NCI-H2029 (cell line): ENCODE measurements at places on chromosomes 7 and 10.

- DNase-seq: no peak
These were observed 142.9 kb upstream of the ITGB1 start for GRCh38 chr10:33100781-33101391.

DNA sequence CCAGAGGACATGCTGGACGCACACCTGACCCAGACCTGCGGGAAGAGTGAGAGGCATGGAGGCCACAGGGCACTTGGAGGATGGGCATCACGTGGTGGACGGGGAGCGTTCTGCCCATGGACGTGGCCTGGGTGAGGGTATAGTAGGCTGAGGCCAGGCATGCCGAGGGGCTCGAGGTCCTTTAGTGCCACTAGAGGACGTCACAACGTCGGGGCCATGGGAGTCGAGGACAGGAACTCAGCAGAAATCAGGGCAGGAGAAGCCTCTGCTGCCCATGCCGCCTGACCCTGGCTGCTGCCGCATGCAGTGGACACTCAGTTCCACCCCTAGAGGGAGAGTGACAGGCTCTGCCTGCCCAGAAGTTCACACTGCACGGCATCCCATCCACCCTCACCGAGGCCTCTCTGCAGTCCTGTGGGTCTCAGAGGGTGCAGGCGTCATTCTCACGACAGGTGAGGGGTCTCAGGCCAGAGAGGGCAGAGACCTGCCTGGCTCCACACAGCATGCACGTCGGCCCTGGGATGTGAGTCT, 198.7 kb downstream of the ADARB2 start:
- no peak for DNase-seq

GRCh38 chr7:21947946-21948345, 2.2 kb upstream of the CDCA7L start:
- no peak for DNase-seq

DNA sequence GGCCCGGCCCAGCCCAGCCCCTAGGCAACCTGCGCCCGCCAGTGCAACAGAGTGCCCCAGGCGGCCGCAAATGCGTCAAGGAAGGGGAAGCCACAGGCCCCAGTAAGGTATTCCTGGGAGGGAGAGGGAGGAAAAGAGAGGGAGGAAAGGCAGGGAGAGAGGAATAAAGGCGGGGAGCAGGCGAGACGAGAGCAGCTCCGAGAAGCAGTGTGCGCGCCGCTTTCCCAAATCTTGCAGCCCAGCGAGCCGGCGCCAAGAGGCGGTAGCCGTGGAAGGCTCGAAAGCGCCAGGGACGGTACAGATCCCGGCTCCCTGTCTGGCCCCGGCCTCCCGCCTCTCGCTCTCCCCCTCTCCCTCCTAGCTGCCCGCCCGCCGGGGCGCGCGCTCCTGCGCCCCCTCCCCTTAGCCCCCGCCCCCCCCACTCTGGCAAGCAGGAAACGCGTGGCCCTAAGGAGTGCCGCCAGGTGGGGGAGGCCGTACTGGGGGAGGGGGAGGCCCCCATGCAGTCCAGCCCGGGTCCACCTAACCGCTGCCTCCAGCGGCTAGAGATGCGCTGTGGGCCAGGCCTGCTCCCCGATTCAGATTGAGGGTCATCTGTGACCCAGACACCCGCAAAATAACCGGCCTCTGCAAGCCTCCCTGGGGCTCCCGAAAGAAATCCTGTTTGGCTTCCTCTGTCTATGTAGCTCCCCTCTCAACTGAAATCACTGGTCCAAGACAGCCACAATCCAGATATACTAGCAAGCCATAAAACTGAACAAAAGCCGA, 4.3 kb downstream of the HOXA10 start:
- DNase-seq: no peak

DNA sequence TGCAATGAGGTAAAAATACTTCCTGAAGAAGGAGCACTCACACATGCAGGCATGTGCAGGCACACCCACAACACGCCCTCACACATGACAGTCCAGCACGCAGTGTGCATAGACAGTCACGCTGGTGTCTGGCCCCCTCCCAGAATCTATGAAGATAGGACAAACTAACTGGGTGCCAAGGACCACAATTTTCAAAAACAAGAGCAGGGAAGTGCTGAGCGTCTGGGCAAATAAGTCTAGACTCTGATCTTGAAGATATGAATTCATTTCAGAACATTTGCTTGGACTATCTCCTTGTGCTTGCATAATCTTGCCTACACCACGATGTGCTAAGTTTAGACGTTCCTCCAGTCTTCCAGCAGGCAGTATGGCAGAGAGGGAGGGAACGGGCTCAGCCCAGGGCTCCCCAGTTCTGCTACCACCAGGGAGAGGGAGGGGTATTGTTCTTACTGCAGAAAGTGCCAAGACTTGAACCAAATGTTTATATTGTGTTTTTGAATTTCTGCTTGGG, 276.5 kb upstream of the KLF6 start:
- no peak for DNase-seq

- DNase-seq: no peak
These were observed 140.7 kb downstream of the RTKN2 start for GRCh38 chr10:62127975-62128374.

DNA sequence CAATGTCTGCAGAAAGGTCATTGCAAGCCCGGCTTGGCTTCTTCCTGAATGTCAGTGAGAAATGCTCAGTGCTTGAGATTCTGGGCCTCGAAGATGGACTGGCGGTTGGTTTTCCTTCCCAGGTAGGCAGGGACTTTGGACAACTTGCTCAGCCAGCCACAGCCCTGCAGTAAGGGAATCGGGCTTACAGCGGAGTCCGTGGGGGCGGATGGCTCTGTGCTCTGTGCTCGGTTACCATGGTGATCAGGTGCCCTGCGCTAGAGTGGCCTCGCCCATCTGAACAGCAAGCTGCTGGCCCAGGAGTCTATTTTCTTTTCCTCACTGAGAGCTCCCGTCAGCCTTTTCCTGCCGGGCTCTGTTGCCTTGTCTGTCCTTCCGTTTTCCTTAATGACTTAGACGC, 77.8 kb upstream of the SH2B2 start:
- DNase-seq: no peak

DNA sequence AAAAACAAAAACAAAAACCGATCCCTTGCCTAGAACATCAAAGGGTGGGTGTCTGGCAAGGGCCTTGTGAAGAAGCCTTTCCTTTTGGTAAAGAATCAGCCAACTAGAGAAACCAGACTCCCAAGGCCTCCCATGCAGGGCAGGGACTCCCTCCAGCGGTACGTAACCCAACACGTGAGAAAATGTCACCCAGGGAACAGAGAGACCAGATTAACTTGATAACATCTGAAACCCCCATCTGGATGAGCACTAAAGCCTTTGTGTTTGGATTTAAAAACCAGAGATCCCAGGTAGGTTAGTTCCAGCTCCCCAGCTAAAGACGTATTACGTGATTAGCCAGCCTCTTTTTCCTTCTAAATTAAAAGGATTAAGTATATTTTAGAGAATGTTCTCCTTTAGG, 3.0 kb upstream of the HABP2 start:
- no peak for DNase-seq

DNA sequence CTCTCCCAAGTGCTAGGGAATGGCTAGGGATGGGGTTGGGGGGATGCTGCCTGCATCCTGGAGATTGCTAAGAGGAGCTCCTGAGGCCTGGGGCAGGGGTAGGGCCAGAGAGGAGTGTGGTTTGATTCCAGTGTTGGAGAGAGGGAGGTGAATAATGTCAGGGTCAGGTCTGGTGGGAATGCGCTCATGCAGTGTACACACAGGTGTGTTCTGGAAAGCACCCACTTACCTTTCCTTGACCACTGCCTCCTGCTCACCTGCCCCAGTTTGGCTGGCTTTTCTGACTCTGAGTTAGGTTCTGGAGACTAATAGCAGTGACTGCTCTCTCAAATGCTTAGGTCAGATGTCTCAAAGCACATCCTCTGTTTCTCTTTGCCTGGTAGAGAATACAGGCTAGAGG, 135.4 kb upstream of the BMPER start:
- no peak for DNase-seq

DNA sequence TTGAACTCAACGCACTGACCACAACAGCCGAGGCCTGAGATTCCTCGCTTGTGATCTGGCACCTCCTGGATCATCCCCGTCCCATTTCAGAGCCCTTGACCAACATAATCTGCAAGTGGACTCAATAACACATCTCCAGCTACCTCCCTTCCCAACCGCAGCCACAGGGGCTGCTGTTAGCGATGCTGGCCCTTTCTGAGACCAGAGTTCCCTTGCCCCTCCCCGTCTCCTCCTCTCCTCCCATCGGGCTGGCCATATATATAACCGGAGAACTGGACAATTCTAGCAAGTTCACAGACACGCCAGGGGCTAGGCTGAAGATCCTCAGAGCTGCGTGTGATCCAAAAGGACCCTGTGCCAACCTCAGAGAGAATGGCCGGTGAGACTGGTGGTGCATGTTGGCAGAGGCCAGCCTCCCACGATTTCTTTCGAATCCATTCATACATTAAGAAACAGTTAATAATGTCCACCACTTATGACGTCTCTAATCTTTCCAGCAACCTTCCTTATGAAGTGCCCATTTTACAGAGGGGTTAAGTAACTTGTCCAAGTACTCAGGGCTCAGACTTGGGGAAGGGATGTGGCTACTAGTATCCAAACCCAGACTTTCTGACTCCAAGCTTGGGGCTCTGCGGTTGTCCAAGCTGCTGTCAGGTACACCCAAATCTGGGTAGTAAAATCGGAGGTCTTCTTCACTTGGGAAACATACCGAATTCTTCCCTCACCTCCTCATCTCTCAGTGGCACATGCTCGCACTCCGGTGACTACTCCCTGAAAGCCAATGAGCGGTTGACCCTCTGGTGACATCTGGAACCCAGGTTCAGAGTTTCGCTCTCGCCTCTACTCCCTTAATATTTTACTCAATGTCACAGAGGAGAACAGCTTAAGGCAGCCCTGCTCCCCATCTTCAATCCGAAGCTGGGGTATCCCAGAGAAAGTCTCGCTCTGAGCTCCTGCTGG, 11.2 kb upstream of the FEZF1 start:
- DNase-seq: no peak

DNA sequence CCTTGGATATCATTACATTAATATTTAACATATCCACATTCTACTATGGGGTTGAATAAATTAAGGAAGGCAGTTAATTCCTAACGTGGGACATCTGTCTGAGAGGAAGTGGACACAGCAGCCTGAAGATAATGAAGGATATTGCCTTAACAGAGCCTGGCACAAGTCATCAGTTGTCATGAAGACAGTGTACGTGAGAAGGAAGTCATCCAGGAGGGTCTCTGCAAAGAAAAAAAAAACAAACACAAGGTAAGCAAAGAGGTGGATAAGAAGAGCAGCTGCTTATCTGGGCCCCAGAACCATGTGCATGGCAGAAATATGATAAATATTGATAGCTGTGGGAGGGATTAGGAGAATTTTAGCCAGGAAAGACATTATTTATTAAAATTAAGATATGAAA, 190.0 kb downstream of the RAPGEF5 start:
- DNase-seq: no peak

GRCh38 chr7:108248418-108248817, 118.3 kb upstream of the LAMB4 start:
- DNase-seq: no peak

DNA sequence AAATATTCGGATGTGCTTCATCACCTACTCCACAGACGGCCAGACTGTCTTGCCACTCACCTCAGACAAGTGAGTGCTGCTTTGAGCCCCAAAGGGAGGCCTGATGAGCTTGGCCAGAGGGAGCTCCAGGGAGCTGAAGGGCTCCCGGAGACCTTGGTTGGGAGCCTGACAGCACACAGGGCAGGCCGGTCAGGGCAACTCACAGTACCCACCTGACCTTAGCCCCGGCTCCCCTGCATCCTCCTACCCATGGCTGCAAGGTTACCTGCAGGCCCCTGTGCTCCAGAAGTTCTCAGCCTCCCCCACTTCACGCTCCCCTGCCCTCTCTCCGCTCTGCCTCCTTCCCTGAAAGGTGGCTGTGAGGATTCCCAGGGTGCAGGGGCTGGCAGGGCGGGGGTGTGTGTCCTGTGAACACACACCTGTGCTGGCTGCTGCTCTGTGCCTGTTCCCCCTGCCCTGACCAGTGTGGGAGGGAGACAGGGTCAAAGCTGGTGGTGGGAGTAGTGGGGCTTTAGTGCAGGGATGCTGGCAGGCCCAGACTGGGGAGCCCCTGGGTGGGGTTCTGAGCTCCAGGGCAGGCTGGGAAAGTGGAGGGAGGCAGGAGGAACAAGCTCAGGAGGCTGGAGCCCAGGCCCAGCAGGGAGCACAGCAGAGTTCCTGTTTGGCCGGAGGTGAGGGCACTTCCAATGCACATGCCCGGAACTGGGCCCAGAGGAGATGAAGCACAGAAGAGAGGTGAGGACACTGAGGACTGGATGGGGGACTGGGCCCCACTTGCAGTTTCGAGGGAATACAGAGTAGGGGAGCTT, 7.2 kb downstream of the ANTXRL start:
- no peak for DNase-seq

DNA sequence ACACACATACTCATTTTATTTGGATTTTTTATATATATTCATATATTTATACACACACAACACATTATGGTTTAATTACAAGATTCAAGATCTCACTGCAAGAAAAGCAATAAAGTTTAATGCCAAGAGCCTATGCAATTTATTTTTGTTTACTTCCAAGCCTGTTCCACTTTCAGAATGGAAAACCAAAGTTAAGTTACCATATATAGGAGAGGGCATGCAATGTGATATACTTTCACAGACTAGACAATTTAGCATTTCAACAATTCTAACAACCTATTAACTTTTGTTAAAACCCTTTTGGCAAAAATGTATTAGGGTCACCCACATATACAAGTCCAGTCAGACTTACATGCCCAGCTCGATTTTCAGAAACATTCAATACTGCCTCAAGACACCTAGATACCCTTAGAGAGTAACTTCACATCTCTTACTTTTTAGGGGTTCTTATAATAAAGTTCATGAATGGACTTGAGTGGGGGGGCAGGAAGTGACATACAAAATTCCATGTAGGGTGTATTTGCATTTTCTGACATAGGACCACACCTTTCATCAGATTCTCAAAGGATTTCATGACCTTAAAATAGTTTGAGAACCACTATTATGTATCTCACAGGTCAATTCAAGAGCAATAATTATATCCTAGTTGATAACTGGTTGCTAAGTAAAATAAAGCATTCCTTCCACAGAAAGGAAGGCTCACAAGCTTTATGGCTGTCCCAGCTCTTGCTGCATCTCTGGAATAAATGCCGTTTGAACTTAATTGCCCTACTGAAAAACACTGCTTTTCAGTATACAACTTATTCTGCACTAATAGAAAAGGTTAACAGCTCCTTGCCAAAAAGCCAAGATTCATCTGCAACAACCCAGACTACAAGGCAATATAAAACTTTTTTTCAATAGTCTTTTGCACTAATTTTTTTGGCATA, 2.5 kb downstream of the P4HA1 start:
- no peak for DNase-seq

GRCh38 chr7:38070718-38071117, 107.3 kb upstream of the STARD3NL start:
- no peak for DNase-seq

GRCh38 chr7:94590526-94591162, 65.3 kb downstream of the SGCE start:
- DNase-seq: no peak
